Ascending aorta (tissue), 2 donors: ENCODE measurements at places on chromosomes 7 and 10. TPM values are rescaled to one million over a fixed set of nuclear protein-coding genes. Genes with fewer than 3 reads are reported as not detected.

MAGI2 gene
- 4.0 TPM for total RNA-seq

HOXA5 gene
- 22.0 TPM for total RNA-seq

CDH23 gene
- total RNA-seq, result 40.9 TPM

TMEM236 gene
- total RNA-seq, result not detected

DOCK1 gene
- total RNA-seq, result 25.8 TPM

DNA sequence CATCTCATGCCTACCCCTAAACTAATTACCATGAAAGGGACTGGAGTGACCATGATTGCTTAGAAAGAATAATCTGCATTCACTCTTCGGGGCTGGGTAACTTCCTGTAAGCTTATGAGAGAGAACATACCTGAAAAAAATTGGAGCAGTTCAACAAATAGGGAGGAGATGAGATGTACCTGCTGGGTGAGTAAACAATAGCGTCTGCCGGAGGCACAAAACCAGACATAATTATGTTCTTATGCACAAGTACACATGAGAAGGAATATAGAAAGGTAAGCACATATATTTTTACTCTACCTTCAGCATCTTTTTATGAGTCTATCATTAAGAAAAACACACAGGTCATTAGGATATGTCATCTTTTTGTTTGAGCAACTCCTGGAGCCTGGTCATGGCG is 224.6 kb upstream of the FERD3L start:
- no peaks in the 10 kb centered on the region for H3K36me3 ChIP-seq
- DNase-seq, result no peak
- no peak overlapping the region for H3K27ac ChIP-seq
- no peak overlapping the region for H3K4me3 ChIP-seq

- no peaks in the 10 kb centered on the region for H3K27me3 ChIP-seq
- H3K36me3 ChIP-seq, result peaks cover 57% of the 10 kb centered on the region
- H3K4me3 ChIP-seq, result no peak overlapping the region
- H3K27ac ChIP-seq, result no peak overlapping the region
- no peak for DNase-seq
These were observed 162.2 kb downstream of the MYOF start for GRCh38 chr10:93319896-93320295.

DNA sequence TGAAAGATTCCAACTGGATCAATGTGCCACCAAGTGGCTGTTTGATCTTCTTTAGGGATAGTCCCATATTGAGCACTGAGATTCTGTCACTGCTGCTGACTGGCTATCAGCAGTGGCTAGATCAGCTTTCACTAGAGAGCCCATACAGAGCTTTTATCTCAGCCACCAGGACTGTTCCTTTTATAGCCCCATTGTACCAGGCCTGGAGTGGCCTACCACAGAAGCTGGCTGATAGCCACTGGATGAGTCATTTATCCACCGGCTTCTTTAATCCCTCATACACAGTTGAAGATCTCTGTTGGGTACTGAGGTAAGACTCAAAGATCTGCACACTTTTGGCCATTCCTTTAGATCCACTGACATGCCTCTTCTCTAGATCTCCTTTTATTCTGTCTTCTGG is 1101.1 kb downstream of the SORCS3 start:
- H3K36me3 ChIP-seq, result no peaks in the 10 kb centered on the region
- no peak for DNase-seq
- H3K4me1 ChIP-seq, result no peaks in the 10 kb centered on the region
- H3K4me3 ChIP-seq, result no peak overlapping the region

DNA sequence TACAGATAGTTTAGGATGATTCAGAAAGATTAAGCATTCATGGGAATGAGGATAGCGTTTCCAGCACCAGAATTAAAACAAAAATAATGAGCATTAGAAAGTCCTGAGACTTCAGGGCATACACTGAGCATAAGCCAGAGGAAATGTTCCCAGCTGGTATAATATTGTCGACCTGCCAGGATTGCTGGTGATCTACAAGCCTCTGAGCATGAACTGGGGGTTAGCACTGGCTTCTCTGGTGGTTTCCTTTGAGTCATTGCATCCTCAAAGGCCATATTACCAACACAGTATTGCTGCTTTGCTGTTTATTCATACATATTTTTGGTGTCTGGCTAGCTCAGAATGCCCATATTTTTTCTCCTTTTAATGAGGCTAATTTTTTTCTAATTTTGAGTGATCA is 10.7 kb upstream of the ATRNL1 start:
- no peak for DNase-seq
- H3K27ac ChIP-seq, result peak overlapping the region; percentile 77
- peaks cover 15% of the 10 kb centered on the region for H3K4me1 ChIP-seq
- no peak overlapping the region for H3K4me3 ChIP-seq
- no peaks in the 10 kb centered on the region for H3K27me3 ChIP-seq

- DNase-seq, result no peak
- H3K4me3 ChIP-seq, result no peak overlapping the region
- H3K4me1 ChIP-seq, result no peaks in the 10 kb centered on the region
- no peaks in the 10 kb centered on the region for H3K36me3 ChIP-seq
- no peaks in the 10 kb centered on the region for H3K27me3 ChIP-seq
- H3K27ac ChIP-seq, result no peak overlapping the region
These were observed 103.8 kb upstream of the PARD3 start for GRCh38 chr10:34918776-34919315.

GRCh38 chr10:3782146-3782450 is 2.9 kb downstream of the KLF6 start:
- H3K27ac ChIP-seq, result peak overlapping the region; percentile 97
- peaks cover 24% of the 10 kb centered on the region for H3K4me1 ChIP-seq
- DNase-seq, result no peak
- peaks cover 44% of the 10 kb centered on the region for H3K36me3 ChIP-seq

DNA sequence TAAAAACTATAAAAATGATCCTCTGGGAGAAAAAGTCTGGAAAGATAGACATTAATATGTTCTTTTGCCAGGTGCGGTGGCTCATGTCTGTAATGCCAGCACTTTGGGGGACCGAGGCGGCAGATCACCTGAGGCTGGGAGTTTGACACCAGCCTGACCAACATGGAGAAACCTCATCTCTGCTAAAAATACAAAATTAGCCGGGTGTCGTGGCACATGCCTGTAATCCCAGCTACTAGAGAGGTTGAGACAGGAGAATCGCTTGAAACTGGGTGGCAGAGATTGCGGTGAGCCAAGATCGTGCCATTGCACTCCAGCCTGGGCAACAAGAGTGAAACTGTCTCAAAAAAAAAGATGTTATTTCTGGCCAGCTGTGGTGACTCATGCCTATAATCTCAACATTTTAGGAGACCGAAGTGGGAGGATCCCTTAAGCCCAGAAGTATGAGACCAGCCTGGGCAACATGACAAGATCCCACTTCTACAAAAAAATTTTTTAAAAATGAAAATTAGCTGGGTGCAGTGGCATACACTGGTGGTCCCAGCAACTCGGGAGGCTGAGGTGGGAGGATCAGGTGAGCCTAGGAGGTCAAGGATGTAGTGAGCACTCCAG is 101.9 kb upstream of the LRRN3 start:
- H3K36me3 ChIP-seq, result no peaks in the 10 kb centered on the region
- no peak overlapping the region for H3K4me3 ChIP-seq
- H3K27ac ChIP-seq, result no peak overlapping the region
- no peaks in the 10 kb centered on the region for H3K4me1 ChIP-seq
- DNase-seq, result no peak

DNA sequence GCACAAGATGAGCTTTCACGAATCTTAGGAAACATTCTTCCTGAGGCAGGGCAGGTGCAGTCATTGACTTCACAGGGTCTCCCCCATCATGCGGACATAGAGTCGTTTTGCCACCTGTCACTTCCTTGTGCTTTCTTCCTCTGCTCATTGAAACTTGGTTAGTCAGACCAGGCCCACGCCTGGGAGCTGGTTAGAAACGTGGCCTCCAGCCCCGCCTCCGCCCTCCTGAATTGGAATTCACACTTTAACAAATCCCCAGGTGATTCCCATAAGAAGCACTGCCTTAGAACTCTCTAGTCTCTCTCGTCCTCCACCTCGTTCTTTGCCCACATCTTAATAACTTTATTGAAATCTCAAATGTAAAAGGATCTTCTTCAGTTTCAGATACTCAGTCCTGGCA is 265.5 kb upstream of the FZD8 start:
- no peak for DNase-seq
- no peaks in the 10 kb centered on the region for H3K4me1 ChIP-seq
- no peak overlapping the region for H3K4me3 ChIP-seq
- H3K27ac ChIP-seq, result no peak overlapping the region
- no peaks in the 10 kb centered on the region for H3K27me3 ChIP-seq
- H3K36me3 ChIP-seq, result no peaks in the 10 kb centered on the region

DNA sequence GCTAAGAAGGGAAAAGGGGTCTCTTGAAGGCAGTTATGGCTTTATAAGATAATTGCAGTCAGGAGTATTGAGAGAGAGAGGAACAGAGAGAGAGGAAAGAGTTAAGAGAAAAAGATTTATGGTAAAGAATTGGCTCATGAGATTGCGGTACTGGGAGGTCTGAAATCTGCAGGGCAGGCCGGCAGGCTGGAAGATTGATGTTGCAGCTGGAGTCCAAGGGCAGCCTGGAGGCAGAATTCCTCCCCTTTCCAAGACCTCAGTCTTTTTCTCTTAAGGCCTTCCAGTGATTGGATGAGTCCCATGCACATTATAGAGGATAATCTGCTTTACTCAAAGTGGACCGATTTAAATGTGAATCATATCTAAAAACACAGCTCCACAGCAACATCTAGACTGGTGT is 68.4 kb downstream of the HACD1 start:
- H3K4me3 ChIP-seq, result no peak overlapping the region
- no peaks in the 10 kb centered on the region for H3K27me3 ChIP-seq
- no peaks in the 10 kb centered on the region for H3K4me1 ChIP-seq

- H3K36me3 ChIP-seq, result no peaks in the 10 kb centered on the region
- no peak for DNase-seq
- H3K4me3 ChIP-seq, result no peak overlapping the region
- no peaks in the 10 kb centered on the region for H3K27me3 ChIP-seq
- no peaks in the 10 kb centered on the region for H3K4me1 ChIP-seq
- no peak overlapping the region for H3K27ac ChIP-seq
These were observed 12.3 kb downstream of the KLF14 start for GRCh38 chr7:130721486-130722277.

DNA sequence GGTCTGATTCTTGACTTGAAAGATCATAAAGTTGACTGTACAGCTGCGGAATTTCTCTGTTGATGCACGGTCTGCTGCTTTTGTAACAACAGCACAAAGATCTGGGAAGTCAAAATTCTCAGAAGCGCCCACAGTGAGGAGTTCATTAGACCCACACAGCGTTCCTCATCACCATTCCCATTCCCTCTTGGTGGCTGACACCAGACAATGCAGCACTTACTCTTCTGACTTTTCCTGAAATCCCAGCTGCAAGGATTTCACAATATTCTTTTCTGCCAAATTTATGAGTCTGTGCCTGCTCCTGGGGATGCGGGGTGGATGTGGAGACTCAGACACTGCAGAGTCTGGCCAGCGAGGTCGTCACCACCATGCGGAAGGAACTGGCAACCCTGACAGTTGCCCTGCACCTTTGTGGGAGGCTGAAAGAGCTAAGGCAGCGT is 233.9 kb downstream of the FANK1 start:
- no peak overlapping the region for H3K27ac ChIP-seq
- H3K27me3 ChIP-seq, result no peaks in the 10 kb centered on the region
- H3K4me3 ChIP-seq, result no peak overlapping the region
- H3K36me3 ChIP-seq, result no peaks in the 10 kb centered on the region
- no peaks in the 10 kb centered on the region for H3K4me1 ChIP-seq
- no peak for DNase-seq

DNA sequence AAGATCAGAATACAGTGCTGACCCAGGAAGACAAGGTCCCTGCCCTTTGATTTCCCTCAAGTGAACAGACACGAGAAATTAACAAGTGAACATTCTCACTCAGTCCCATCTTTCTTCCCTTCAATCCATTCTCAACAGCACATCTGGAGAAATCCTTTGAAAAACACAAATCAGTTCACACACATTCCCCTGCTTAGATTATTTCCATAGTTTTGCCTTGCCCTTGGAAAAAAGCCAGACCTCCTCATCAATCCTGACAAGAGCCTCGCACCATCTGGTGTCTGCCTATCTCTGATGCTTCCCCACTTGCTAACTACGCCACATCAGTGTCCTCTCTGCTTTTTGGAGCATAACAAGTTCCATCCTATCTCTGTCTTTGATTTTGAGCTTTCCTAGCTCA is 94.4 kb upstream of the KIAA1217 start:
- DNase-seq, result no peak
- H3K27me3 ChIP-seq, result no peaks in the 10 kb centered on the region
- H3K27ac ChIP-seq, result no peak overlapping the region
- no peaks in the 10 kb centered on the region for H3K4me1 ChIP-seq
